Upper lobe of left lung (tissue), 6 donors: ENCODE measurements at places on chromosomes 11 and 22. TPM values are rescaled to one million over a fixed set of nuclear protein-coding genes. Genes with fewer than 3 reads are reported as not detected.
A peak's percentile ranks its signal among the peaks of the same experiment; 100 is the strongest.

The MRGPRF gene
- total RNA-seq, result 16.2 TPM

DNA sequence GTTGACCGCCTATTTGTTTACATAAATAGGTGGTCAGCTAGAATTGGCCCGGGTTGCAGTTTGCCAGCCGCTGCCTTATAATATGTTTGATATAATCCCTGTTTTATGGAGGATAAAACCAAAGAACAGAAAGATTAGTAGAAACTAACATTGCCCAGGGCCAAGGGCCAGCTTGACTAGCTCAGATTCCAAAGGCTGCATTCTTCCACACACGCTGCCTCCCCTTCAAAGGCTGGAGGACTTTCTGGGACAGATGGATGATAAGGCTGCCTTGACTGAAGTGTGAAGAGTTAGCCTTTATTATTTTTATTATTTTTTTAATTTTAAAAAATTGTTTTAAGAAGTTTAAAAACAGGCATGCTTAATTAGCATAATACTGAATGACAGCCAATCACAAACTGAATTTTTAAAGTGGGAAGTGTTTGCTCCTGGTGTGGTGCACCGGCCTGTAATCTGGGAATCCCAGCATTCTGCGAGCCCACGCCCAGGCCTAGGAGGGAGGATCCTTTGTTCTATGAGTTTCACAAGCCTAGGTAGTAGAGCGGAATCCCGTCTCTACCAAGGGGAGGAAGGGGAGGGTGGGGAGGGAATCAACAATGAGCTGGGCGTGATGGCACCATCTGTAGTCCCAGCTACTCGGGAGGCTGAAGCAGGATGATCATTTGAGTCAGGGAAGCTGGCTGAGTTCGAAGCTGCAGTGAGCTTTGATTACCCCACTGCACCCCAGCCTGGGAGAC lies 114.9 kb downstream of the NAV2 start:
- DNase-seq, result no peak

DNA sequence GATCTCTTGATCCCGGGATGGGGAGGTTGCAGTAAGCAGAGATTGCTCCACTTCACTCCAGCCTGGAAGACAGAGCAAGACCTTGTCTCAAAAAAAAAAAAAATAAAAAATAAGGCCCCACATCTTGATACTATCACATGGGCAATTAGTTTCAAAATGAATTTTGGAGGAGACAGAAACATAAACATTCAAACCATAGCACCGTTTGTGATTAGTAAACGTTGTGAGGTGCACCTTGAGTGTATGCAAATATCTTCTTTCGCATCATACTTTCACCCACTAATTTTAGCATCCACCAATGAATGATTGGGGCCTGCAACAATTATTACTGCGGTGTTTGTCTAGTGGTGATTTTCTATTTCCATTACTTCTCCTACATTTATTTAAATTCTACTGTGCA lies 11.0 kb upstream of the SPDYC start:
- DNase-seq, result no peak

GRCh38 chr22:20433191-20433590 lies 4.4 kb downstream of the SCARF2 start:
- no peak for DNase-seq

DNA sequence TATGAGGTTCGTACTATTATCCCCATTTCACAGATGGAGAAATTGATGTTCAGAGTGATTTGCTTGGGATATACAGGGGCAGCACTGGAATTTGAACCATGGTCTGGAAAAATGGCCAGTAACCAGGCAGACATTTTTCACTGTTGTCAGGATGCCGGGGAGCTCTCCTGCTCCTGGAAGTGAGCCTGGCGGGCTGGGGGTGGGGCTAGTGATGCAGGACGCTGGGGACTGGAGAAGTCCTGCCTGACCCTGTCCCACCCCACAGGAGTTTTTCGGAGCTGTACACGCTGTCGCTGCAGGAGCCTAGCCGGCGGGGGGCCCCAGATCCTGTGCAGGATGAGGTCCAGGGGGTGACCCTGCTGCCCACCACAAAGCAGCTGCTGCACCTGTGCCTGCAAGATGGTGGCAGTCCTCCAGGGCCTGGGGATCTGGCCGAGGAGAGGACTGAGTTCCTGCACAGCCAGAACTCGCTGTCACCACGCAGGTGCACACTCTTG lies 11.1 kb downstream of the SIPA1 start:
- peak; percentile 64 for DNase-seq

DNA sequence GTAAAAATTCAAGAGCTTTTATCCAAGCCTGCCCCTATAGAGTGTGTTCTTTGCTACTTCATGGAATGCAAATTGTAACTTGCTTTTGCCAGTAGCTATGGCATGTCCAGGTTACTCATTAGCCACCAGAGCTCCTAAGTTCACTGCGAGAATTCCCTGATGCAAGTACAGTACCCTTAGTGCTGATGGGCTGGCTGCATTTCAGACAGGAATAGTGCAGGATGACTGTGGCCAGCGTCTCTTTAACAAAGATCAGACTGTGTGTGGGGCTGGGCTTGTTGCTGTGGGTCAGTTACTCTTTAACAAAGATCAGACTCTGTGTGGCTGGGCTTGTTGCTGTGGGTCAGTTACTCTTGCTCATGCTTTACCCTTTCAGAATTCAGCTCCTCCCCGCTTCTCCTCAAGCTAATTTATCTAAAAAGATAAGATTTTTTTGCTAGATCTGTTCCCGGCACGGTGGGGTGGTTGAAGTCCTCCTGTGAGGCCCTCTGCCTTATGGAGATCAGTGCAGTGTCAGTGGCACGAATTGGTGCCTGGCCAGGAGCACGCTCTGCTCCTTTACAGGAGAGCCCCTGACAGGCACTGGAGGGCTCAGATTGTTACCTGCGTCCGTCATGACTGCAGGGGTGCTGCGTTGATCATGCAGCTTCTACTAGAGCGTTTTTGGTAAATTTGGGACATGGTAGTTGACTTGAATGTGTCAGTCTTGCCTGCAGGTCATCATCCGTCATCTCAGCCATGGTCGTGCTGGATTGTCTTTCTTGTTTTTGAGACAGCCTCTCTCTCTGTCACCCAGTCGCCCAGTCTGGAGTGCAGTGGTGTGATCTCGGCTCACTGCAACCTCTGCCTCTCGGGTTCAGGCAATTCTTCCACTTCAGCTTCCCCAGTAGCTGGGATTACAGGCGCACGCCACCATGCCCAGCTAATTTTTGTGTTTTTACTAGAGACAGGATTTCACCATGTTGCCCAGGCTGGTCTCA lies 27.0 kb downstream of the AP2A2 start:
- no peak for DNase-seq

- no peak for DNase-seq
These were observed 103.0 kb upstream of the OPCML start for GRCh38 chr11:133635244-133635739.
